ENCODE measurements at places on chromosomes 2 and 18.

- DNase-seq: no peak
These were observed 10.2 kb upstream of the PCARE start for GRCh38 chr2:29084554-29084953.

DNA sequence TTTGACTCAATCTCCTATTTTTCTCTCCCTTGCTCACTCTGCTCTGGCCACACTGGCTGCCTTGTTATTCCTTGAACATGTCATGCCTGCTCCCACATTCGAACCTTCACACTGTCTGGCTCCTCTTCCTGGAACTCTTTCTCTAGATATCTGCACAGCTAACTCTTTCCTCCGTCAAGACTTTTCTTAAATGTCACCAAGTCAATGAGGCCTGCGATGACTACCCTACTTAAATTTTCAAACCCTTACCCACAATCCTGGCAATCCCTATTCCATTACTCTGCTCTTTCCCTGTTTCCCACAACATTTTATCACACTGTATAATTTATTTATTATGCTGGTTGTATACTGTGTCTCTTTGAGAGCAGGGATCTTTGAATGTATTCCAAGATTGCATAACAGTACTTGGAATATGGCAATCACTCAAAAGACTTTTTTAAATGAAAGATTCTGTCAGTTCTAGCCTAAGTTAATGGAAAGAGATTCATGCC is 206.2 kb downstream of the SRBD1 start:
- DNase-seq: no peak

DNA sequence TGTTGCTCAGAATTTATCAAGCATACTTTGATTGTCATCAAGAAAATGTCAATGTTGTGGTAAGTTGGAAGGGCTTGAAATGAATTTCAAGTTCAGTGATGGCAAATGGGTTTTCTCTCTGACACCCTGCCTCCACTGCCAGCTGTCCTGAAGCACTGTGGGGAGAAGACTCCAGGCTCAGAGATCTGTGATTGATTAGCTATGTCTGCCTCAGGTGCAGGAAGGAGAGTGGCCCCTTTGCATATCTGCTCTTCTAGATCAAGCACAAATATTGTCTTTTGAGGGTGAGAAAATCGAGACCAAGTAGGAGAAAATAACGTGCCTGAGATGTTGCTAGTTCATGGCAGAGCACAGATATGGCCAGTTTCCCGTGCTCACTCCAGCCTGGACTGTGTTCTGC is 178.8 kb upstream of the GLI2 start:
- no peak for DNase-seq

GRCh38 chr2:22947741-22948140 is 437.2 kb upstream of the KLHL29 start:
- DNase-seq: no peak

- DNase-seq: no peak
These were observed 453.0 kb downstream of the GALR1 start for GRCh38 chr18:77702686-77703085.

- peak; percentile 46 for DNase-seq
These were observed 159.7 kb downstream of the SMAD7 start for GRCh38 chr18:48790869-48791635.

- DNase-seq: no peak
These were observed 87.0 kb downstream of the ZEB2 start for GRCh38 chr2:144432921-144433320.

- no peak for DNase-seq
These were observed 279.1 kb downstream of the ZEB2 start for GRCh38 chr2:144240656-144241339.

DNA sequence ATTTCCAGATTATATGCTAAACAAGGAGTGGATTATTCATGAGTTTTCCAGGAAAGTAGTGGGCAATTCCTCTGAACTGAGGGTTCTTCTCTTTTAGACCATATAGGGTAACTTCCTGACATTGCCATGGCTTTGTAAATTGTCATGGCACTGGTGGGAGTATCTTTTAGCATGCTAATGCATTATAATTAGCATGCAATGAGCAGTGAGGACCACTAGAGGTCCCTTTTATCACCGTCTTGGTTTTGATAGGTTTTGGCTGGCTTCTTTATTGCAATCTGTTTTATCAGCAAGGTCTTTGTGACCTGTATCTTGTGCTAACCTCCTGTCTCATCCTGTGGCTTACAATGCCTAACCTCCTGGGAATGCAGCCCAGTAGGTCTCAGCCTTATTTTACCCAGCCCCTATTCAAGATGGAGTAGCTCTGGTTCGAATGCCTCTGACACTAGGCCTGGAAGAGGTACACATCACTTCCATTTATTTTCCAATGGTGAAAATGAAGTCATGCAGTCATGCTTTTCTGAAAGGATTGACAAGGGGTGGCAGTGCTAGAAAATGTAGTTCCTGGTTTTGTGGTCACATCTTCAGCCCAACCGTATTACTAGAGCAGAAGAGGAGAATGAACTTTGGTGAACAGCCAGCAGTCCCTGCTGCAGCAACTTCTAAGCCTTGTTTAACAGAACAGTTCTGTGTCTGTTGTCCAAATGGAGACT is 26.6 kb upstream of the ITGA4 start:
- DNase-seq: no peak

All from suprapubic skin (tissue), 4 donors.